ENCODE measurements at places on chromosomes 4 and X.

DNA sequence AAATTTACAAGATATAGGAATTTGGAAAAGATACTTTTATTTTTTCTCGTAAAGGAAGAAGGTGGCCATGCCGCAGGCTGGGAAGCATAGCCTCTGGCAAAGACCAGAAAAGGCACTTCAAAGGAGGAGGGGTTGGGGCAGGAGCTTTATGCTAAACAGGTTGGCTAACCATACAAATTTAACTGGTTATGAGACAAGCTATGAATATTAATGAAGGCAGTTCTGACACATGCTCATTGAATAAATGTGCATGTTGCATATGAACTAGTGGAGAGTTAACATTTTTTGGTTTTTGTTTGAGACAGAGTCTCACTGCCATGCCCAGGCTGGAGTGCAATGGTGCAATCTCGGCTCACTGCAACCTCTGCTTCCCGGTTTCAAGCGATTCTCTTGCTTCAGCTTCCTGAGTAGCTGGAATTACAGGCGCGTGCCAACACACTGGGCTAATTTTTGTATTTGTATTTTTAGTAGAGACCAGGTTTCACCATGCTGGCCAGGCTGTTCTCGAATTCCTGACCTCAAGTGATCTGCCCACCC, 36.5 kb downstream of the GALNTL6 start:
- DNase-seq, result no peak

DNA sequence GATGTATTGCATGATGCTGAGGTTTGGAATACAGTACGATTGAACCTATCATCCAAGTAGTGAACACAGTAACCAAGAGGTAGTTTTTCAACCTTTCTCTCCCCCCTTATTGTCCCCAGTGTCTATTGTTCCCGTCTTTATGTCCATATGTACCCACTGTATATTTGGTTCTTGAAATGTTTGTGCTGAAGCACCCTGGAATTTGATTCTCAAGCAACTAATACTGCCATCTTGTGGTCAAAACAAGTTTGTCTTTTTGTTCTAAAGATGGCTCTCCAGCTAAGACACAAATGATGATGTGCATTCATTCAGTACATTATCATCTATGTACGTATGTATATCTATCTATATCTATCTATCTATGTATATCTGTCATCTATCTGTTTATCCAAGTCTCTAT, 33.5 kb upstream of the DCX start:
- DNase-seq, result no peak

DNA sequence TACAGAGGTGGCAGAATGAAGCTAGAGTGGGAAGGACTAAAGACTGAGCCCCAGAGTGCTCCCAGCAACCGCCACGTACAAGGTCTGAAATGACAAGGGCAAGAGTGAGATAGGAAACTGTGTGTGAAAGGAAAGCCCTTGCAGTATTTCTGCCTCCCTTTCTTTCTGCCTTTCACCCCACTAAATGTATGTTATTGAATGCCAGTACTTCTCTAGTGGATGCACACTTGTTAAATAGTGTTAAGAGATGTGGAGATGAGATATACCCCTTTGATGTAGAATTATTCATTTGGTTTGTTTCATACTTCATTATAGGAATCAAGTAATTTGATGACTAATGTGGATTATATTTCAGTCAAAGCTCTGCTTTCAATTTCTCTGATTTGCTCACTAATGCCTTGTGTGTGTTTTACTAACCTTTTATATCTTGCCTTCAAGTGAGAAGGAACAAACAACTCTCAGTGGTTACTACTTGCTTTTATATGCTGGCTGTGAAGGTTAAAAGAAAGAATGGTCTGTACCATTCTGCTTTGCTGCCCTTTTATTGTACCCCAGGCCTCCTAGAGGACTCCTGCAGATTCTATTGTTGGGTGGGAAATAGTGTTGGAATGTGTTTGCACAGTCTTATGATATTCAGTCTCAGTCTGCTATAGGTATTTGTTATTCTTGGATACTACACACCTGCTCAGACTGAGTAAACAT, 8.0 kb upstream of the ANXA3 start:
- DNase-seq, result no peak

DNA sequence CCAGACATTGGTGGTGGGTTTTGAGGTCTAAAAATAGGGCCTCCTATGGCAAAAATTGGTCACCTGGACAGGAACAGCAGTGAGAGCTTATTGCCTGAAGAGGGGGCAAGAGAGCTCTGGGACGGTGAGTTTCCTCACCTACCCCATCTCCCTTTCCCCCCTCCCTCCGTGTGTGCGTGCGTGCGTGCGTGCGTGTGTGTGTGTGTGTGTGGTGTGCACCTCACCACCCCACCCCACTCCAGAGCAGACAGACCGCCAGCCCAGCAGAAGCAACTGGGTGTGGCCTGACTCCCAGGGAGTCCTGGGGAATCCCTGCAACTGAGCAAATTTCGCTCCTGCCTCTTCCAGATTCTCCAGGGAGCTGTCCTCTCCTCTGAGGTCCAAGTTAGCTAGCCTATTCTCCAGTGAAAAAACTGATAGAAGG, 44.7 kb downstream of the PRPS1 start:
- DNase-seq, result peak; percentile 26

DNA sequence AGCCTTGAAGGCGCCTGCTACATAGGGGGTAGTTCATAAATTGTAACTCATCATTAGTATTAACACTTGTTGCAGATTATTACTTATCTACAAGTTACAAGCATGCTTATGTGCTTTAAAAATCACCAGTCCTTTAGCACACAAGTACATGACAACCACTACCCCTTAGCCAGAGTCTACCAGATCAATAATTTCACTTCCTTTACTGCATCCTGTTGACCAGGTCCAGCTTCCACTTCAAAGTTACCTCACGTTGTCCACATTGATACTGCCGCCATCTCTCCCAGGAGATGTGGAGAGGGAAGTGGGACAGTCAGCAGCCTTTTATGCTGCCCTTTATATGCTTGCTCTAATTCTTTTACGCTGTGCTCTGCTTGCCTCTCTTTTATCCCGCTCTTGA, 231.3 kb upstream of the CXXC4 start:
- DNase-seq, result no peak

- no peak for DNase-seq
These were observed 98.2 kb upstream of the PGRMC2 start for GRCh38 chr4:128385683-128386304.

DNA sequence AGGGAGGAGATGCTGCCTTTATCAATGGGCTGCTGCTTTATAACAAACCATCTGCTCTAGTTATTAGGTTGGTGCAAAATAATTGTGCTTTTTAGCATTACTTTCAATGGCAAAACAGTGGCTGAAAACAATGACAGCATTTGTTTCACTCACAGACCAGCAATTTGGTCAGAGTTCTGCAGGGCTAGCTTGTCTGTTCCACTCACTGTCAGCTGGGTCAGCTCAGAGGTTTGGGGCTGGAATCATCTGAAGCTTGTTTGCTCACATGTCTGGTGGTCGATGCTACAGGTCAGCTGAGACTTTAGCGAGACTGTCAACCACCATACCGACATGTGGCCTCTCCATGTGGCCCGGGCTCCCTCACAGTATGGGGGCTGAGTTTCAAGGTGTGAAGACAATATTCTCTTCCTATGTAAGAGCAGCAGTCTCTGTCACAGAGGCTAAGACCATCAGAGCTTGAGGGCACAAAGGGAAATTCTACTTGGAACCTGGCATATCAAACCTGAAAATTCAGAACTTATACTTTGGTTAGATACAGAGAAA, 81.3 kb upstream of the LIMCH1 start:
- DNase-seq, result no peak

DNA sequence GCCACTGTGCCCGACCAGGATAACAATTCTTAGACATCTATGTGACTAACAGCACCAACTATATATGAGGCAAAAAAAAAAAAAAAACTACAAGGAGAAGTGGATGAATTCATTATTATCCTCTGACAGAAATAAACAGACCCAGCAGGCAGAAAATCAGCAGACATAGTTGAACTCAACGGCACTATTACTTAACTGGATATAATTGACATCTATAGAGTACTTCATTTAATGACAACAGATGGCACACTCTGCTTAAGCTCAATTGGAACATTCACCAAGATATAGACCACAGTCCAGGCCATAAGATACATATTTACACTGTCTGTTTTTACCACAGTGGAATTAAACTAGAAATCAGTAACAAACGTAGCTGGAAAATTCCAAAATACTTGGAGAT, 13.3 kb downstream of the CLDN22 start:
- DNase-seq, result no peak

GRCh38 chr4:73345399-73345975, 58.6 kb upstream of the ALB start:
- DNase-seq, result no peak

GRCh38 chr4:73341454-73341853, 62.6 kb upstream of the ALB start:
- peak; percentile 47 for DNase-seq
